ENCODE measurements at places on chromosomes 12 and 14.

GRCh38 chr12:93292731-93293566 is 84.8 kb upstream of the NUDT4 start:
- no peak for DNase-seq

GRCh38 chr12:127820271-127820670 is 446.7 kb upstream of the TMEM132C start:
- DNase-seq, result no peak

DNA sequence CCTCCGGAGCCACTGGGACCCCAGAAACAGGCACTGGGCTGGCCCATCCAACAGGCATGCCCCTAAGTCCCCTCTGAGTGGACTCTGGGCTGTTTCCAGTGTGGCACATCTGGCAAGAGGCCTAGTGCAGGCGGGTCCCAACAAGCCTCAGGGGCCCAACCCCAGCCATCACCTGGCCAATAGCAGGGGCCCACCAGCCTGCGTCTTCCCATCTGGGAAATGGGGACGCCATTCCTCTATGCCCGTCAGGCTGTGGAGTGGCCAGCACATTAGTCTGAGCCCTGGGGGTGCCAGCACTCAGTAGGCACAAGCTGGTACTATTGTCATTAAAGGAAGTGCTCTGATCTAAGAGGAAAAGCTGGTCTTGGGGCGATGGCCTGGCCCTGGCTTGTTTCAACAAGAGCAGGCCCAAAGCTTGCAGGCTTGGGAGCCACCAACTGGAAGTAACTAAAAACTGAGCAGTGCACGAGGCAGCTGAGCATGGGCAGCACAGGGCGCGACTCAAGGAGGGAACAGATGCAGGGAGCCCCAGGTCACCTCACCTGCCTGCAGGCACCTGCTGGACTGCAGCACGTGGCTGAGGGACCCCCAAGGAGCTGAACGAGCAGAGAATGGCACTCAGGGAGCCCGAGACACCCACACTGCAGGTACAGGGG is 8.4 kb downstream of the DEGS2 start:
- DNase-seq, result no peak

- no peak for DNase-seq
Measured at GRCh38 chr12:3832738-3833137, 40.5 kb downstream of the PARP11 start.

DNA sequence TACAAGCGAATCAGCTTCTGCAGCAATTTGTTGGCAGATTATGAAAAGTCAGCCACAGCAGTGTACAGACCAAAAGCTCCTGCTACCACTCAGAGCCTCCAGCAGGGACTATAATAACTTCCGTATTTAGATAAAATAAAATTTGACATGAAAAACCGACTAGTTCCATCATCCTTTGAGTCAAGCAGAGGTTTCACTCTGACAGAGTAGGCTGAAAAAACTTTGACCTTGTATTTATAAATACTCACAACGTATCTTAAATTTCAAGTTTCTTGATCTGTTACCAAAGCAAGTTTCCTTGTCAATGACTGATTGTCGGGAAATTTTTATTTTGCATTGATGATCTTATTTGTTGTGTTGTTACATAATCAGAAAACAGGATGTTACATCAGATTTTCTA is 283.4 kb downstream of the DAD1 start:
- no peak for DNase-seq

- no peak for DNase-seq
Measured at GRCh38 chr12:97375310-97375709, 87.3 kb upstream of the RMST start.

DNA sequence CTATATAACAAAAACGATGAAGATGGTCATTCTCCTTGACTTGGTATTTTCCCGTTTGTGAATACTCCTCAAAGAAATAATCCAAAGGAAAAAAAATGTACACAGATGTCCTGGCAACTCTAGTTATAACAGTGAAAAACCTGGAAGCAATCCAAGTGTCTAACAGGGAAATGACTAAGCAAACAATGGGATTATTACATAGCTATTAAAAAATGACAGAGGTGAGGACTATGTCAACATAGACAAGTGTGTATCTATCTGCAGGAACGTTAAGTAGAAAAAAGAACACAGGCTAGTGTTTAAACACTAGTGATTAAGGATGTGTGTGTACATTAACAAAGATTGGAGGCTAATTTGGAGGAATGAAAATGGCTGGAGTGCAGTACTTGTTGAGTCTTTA is 5.9 kb upstream of the APOLD1 start:
- no peak for DNase-seq

DNA sequence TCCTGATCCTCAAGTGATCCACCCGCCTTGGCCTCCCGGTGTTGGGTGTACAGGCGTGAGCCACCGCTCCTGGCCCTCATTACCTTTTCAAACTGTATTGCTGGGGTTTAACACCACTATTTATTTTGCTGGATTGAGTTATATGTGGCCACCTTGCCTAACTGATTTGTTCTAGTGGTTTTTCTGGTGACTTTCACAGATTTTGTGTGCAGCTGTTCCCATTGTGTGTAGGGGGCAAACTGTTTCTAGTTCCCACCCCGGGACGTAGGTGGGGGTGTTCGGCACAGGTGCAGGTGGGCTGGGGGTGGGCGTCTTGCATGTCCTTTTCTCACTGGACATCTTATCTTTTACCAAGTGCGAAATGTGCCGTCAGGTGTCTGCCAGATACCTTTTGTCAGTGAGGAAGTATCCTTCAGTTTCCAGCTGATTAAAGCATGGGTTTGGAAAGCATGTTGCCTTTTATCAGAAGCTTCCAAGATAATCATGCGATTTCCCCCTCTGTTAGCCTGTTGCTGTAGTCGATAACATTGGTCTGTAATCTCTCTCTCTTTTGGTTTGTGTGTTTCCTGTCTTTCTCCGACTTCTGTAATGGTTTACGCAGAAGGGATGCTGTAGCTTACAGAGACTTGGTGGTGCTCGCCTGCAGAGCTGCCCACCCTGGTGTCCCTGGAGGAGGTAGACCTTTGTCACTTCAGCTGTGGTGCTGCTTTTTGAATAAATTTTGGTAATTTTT is 33.6 kb downstream of the AACS start:
- no peak for DNase-seq

GRCh38 chr12:129246630-129247029 is 393.4 kb downstream of the GLT1D1 start:
- no peak for DNase-seq

GRCh38 chr12:10571141-10571540 is 42.3 kb downstream of the MAGOHB start:
- DNase-seq, result no peak

- no peak for DNase-seq
Measured at GRCh38 chr12:10521555-10521954, 15.9 kb downstream of the EIF2S3B start.

DNA sequence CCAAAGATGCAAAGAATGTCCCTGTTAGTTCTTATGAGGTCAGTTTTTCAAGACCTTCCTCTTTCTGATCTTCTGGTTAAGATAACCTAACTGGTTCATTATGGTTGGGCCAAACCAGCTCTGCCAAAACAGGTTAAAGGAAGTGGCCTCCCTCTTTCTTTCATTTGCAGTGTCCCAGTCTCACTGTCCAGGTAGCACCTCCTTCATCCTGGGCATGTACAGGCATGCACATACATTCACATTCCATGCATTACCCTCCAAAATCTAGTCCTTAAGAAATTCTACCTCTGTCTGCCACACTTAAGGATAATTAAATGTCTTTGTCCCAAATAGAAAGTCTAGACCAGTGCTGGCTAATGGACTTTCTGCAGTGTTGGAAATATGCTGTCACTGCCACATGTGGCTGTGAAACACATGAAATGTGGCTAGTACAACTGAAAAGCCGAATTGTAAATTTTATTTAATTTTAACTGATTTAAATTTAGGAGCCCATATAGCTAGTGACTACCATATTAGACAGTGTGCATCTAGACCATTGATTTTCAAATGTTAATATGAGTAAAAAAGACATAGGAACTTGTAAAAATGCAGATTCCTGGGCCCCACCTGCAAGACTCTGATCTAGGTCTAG is 169.3 kb downstream of the PCNX1 start:
- DNase-seq, result no peak

DNA sequence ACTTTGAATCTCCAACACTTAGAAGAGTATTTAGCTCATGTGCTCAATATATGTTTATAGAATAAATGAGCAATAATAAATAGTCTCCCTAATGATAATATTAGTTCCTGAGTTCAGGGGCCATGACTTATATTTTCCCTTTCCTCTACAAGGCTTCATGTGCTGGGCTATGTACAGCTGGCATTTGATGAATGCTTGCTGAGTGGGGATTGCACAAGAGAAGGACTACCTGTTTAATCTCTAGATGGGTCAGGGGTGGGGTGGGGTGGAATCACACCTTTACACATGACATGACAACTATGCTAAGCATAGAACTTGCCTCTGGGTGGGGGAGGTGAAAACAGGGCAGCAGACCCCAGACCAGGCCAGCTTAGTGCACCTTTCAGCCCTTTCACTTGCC is 7.6 kb upstream of the ABHD12B start:
- no peak for DNase-seq

GRCh38 chr12:44101475-44101874 is 265.6 kb downstream of the TMEM117 start:
- DNase-seq, result no peak

DNA sequence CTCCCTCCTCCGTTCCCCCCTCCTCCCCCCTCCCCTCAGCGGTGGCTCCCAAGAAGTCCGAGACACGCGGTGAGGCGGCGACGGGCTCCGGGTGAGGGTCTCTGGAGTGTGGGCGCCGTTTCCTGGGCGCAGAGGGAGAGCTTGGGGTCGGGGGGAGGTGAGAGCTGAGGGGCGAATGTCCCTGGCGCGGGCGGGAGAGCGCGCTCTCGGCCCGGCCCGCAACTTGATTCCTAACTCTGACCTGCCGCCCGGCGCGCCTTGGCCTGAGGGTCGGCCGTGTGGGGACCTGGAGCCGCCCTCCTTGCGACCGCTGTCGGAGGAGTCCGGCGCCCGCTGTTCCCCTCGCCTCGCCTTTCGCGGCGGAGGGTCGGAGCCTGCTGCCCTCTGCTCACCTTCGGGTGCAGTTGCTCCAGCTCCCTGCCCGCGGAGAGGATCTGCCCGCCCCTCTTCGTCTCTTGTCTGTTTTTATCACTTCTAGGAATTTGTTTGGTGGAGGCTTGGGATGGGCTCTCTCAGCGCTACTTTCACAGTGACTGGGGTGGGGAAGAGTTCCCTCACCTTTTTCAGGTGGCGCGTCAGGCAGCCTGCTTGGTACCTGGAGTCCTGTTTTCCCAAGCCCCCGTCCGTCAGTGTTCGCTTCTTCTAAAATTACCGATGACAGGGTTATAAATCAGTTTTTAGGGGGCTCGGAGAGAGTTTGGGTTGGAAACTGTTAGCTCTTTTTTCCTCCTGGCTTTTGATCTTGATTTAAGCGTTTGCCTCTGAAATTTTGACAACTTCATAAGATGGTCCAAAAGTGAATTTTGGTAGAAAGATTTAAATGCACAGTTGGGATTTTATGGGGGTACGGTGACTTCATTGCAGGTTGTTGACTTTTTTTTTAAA is 495 bp downstream of the ADIPOR2 start:
- peak; percentile 20 for DNase-seq

DNA sequence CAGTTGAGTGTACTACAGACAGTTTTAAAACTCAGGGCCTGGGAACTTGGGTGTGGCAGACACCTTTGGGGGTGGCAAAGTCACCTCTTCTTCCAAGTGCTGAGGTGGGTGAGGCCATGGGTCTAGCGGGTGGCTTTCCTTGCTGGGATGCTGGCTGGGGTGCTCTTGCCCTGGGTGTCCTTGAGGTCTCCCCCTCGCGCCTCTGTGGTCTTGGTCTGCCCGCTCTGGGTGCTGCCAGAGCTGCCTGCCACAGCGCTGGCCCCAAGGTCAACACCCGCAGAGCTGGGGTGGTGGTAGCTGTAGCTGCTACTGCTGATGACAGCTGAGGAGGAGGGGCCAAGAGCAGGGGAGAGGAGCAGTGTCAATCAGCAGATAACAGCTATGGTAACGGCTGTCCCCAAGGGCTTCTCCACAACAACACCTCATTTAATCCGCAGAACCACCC is 6.8 kb downstream of the KRT74 start:
- peak; percentile 13 for DNase-seq

- DNase-seq, result no peak
Measured at GRCh38 chr12:119476951-119477350, 116.6 kb upstream of the TMEM233 start.

DNA sequence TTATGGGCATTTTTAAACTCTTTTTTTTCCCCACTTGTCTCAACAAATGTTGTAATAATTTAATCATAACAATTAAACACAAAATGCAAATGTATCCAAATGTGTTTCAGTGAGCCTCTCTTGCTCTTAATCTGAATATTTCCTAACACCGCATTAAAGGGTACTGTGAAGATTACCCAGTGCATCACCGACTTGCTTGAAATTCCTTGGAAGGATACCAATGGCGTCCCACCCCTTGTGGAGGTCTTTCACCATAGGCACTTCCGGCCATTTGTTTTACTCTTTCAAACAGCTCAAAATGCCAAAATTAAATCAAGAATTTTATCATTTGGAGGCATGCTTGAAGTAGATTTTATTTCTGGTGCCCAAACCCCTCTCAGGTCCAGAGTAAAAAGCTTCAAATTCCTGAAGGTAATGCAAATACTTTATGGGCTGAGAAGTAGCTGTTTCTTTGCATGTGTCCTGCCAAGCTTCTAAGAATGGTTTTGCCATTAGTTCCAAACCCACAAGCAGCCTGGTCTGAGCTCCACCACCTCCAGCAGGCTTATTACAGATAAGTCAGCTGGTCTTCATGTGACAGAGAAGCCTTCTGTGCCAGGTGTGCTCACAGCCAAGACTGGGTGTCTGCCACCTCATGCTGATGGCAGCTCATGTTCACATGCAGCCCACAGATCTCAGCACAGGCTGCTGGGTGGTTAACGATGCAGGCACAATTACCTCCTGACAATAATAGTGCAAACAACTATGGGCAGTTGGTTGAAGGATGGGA is 16.4 kb upstream of the NUDT4 start:
- DNase-seq, result no peak

DNA sequence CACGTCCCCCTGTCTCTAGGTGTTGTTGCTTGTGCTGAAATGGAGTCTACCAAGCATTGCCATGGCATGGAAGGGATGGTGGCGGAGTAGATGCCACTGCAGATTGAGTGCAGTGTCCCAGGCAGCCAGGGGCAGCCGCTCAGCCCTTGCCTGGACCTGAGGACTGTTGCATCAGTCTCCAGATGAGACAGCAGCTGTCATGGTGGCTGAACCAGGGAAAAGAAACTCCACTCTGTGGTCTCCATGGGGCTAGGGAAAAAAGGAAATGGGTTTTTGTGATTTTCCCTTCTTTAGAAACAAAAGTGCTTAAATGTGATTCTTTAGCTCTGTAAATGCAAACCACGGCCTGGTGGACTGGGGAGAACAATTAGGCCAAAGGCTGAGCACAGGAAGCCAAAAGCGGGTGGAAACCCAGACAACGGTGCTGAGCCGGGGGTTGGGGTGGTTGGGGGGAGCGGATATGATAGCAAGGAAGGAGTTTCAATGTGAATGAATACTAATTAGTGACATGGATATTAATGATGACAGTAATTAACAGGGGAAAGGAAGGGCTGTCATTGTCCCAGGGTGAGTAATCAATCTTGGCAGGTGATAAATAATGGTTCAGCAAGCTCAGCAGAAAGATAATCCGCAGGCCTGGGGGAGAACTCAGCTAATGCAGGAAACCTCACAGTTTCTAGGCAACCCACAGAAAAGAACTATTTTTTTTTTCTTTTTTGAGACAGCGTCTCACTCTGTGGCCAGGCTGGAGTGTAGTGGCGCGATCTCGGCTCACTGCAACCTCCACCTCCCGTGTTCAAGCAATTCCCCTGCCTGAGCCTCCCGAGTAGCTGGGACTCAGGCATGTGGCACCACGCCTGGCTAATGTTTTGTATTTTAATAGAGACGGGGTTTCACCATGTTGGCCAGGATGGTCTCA is 442.6 kb downstream of the DPF3 start:
- DNase-seq, result peak; percentile 19

GRCh38 chr12:29238822-29239291 is 89.8 kb downstream of the FAR2 start:
- DNase-seq, result no peak

- no peak for DNase-seq
Measured at GRCh38 chr12:91604897-91605296, 422.3 kb upstream of the DCN start.

Data from stimulated activated CD8-positive, alpha-beta memory T cell treated with anti-CD3 and anti-CD28 coated beads, Interleukin-7, amount 100 ng/mL, for 48 hours (primary cell).